ENCODE measurements at places on chromosomes 6 and 20.

GRCh38 chr6:14431385-14432330 is 314.1 kb downstream of the CD83 start:
- DNase-seq: no peak

GRCh38 chr6:131825946-131826345 is 18.1 kb downstream of the ENPP1 start:
- no peak for DNase-seq

- no peak for DNase-seq
Measured at GRCh38 chr20:22985239-22985778, 49.8 kb upstream of the SSTR4 start.

GRCh38 chr20:49292010-49292409 is 14.2 kb upstream of the ZNFX1 start:
- DNase-seq: no peak

- no peak for DNase-seq
Measured at GRCh38 chr6:30025186-30025585, 35.9 kb upstream of the POLR1H start.
